ENCODE measurements at places on chromosomes 13 and 19.

GRCh38 chr19:18842166-18842565 lies 10.4 kb downstream of the UPF1 start:
- DNase-seq, result no peak
- peaks cover 49% of the 10 kb centered on the region for H3K4me1 ChIP-seq
- H3K27ac ChIP-seq, result no peak overlapping the region
- no peak overlapping the region for H3K4me3 ChIP-seq

DNA sequence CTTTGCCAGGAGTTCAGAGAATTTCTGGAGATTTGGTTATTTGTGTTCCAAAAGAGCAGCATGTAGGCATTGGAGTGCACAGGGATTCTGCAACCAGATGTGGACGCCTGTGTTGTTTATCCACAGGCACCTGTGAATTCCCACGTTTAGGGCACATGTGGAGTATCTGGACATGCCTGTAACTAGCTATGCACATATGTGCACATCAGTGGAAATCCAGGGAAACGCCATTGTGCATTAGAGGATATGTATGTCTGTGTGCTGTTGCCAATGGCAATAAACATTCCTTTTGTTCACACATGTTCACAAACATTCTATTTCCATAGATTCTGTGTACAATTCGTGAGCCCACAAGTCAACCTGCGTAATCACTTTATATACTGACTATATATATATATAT lies 34.7 kb downstream of the OLFM2 start:
- DNase-seq, result no peak
- H3K36me3 ChIP-seq, result peaks cover 3% of the 10 kb centered on the region
- H3K4me3 ChIP-seq, result no peak overlapping the region
- H3K4me1 ChIP-seq, result peaks cover 11% of the 10 kb centered on the region

- no peak overlapping the region for H3K27ac ChIP-seq
- H3K4me1 ChIP-seq, result no peaks in the 10 kb centered on the region
- no peaks in the 10 kb centered on the region for H3K27me3 ChIP-seq
- DNase-seq, result no peak
Measured at GRCh38 chr13:71325556-71325955, 541.4 kb downstream of the DACH1 start.

GRCh38 chr13:107395927-107396662 lies 819.2 kb downstream of the LIG4 start:
- H3K4me3 ChIP-seq, result no peak overlapping the region
- no peaks in the 10 kb centered on the region for H3K27me3 ChIP-seq
- no peaks in the 10 kb centered on the region for H3K4me1 ChIP-seq
- H3K36me3 ChIP-seq, result no peaks in the 10 kb centered on the region
- DNase-seq, result peak; percentile 35

DNA sequence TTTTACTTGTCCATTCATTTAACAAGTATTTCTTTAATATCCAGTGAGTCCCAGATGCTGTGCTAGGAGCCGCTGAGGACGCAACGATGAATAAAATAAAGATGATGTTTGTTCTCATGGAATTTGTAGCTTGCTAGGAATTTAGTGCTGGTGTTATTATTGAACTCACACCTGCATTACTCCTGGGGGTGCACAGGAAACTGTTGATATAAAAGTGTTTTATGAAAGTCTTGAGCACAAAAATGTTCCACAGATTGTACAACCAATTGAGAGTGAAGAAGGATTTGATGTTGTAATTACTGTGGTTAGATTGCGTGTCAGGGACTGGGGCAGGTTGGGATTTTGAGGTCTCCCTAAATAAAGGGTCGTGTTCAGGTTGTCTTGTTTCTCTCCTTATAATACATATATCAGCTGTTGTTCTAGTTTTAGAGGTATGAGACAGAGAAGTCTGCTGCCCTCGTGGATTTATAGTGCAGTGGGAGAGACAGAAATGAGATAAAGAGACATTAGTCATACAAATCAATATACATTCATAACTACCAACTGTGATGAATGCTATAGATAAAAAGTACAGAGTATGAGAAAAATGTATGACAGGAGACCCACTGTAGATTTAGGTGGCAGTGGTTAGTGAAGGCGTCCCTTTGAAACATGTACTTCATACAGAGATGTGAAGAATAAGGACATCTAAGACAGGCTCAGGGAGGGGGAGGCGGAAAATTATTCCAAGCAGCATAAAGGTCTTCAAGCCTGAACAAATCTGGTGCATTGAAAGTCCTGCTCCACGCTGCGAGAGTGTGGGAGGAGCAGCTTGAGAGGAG lies 11.3 kb downstream of the CACNG6 start:
- H3K4me1 ChIP-seq, result no peaks in the 10 kb centered on the region
- H3K4me3 ChIP-seq, result no peak overlapping the region
- H3K36me3 ChIP-seq, result no peaks in the 10 kb centered on the region

GRCh38 chr13:44514278-44514677 lies 61.9 kb downstream of the TSC22D1 start:
- no peak for DNase-seq
- H3K27me3 ChIP-seq, result no peaks in the 10 kb centered on the region
- peaks cover 4% of the 10 kb centered on the region for H3K36me3 ChIP-seq
- no peaks in the 10 kb centered on the region for H3K4me1 ChIP-seq
- no peak overlapping the region for H3K4me3 ChIP-seq

- H3K27ac ChIP-seq, result no peak overlapping the region
- H3K27me3 ChIP-seq, result no peaks in the 10 kb centered on the region
- peaks cover 17% of the 10 kb centered on the region for H3K4me1 ChIP-seq
- DNase-seq, result no peak
Measured at GRCh38 chr19:46733690-46734292, 12.1 kb upstream of the FKRP start.

GRCh38 chr13:25690582-25690981 lies 318.8 kb downstream of the ATP8A2 start:
- no peaks in the 10 kb centered on the region for H3K36me3 ChIP-seq
- no peak overlapping the region for H3K4me3 ChIP-seq
- peaks cover 11% of the 10 kb centered on the region for H3K4me1 ChIP-seq
- DNase-seq, result no peak
- no peak overlapping the region for H3K27ac ChIP-seq

DNA sequence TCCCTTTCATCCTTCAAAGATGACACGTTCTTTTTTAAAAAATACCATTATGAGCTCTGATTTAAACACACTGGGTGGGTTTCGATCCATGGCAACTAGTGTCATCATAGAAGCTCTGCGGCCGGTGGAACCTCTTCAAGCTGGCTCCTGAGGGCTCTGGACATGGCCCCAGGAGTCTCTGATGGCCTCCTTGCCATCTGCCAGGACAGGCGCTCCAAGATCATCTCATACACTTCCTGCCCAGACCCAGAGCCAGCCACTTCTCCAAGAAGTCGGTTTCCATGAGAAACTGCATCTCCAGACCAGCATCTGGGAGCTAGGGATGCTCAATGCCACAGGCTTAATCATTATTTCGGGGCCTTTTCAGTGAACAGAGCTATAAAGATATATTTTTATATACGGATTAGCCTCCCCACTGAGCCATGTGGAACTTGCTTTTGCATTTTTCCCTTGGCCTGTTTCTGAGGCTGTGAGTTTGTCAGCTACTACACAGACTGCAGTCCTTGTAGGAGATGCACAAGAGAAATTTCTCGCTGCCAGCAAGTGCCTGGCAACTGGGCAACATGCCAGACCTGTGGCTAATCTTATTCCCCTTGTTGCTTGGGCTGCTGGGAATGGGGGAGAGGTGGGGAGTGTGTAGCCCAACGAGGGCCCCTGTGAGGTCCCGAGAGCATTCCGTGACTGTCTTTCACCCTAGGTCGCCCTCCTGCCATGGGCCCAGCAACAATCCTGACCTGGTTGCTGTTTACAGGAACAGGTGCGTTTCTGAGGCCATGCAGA lies 15.9 kb downstream of the SUGP1 start:
- H3K4me3 ChIP-seq, result no peak overlapping the region
- no peak overlapping the region for H3K27ac ChIP-seq
- DNase-seq, result no peak
- H3K36me3 ChIP-seq, result peaks cover 92% of the 10 kb centered on the region
- no peaks in the 10 kb centered on the region for H3K27me3 ChIP-seq

DNA sequence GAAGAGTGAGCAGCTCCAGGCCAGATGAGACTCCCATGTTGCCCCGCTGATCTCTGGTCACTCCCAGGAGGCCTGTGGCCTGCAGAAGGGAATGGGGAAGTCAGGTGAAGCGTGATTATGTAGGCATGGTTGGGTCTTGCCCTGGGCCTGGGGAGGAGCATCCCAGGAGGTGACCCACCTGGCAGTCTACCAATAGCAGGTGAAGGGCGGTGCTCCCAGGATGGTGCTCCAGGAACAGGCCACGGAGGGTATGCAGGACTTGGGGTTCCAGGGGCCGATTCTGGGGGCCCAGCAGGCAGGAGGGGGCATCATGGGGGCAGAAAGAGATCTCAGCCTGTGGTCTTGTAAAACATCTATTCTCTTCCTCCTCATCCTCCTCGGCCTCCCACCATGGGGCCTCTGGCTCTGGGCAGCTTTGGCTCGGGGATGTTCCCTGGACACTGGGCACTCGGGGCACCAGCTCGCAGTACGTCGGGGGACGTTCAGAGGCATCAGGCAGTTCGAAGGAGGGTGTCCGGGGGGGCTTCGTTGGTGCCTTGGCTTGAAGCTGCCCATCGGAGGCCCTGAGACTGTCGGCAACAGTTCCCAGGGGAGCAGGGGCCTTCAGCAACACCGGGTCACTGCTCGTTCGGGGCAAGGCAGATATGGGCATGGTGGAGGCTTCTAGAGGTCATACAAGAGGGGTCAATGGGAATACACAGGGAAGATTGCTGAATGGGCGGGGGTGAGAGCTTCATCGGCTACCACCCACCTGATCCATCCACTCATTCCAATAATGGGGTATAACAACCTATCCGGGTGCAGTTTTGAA lies 12.4 kb downstream of the SH2D3A start:
- H3K4me3 ChIP-seq, result no peak overlapping the region
- peaks cover 10% of the 10 kb centered on the region for H3K27me3 ChIP-seq
- H3K27ac ChIP-seq, result no peak overlapping the region
- peaks cover 14% of the 10 kb centered on the region for H3K4me1 ChIP-seq
- no peak for DNase-seq
- peaks cover 23% of the 10 kb centered on the region for H3K36me3 ChIP-seq

DNA sequence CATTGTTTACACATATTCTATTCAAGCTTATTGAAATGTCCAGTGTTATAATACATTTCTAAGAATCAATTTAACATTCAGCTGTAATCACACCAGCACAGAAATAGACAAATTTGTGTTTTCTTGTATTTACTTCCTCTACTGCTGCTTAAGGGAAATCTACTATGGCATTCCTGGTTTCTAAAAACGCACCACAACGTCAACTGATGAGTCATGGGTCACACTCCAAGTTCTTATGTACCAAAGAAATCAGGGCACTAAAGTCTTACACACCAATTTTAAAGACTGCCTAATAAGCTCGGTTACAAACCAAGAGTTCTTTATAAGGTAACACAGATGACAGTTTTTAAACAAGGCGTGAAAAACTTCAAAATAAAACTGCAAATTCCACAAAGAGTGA lies 13.2 kb downstream of the LNX2 start:
- H3K4me1 ChIP-seq, result no peaks in the 10 kb centered on the region
- H3K27me3 ChIP-seq, result no peaks in the 10 kb centered on the region
- no peak for DNase-seq
- H3K36me3 ChIP-seq, result no peaks in the 10 kb centered on the region
- no peak overlapping the region for H3K27ac ChIP-seq

DNA sequence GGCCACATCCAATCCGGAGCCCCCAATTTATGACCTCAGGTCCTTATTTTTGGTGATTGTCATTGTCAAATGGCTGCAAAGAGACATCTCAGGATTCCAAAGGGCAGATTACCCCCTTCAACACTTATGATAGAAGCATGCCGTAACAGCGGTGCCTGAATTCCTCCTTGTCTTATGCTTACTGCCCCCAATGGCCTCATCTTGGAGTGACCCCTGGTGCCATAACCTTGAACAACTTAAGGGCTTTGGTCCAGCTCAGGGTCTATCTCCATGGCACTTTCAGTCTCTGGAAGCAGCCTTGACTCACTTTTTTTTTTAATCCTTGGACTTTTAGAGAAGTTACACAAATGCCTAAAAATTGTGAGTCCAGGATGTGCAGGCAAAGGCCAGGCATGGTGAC lies 171.6 kb upstream of the ZNF507 start:
- no peaks in the 10 kb centered on the region for H3K36me3 ChIP-seq
- no peak for DNase-seq
- H3K4me3 ChIP-seq, result no peak overlapping the region
- no peak overlapping the region for H3K27ac ChIP-seq

DNA sequence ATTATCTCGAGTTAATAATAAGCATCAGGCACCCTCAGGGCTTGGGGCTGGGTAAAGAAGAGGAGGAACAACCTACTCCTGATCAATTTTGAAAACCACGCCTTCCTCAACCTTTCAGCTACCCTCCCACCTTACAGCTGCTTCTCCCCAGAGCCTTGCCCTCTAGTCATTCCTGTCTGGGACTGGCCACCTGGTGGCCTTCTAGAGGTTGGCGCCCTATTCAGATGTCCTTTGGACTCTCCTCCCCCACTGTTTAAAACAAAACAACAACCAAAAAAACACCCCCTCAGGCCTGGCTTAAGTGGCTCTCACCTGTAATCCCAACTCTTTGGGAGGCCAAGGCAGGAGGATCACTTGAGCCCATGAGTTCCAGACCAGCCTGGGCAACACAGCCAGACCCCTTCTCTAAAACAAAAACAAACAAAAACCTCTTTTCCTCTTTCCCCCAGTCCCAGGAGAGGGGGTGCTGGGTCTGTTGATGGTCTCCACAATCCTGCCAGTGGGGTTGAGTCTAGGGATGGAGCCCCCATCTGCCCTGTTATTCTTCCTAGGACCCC lies 62.3 kb downstream of the CCDC70 start:
- no peak overlapping the region for H3K27ac ChIP-seq
- no peaks in the 10 kb centered on the region for H3K4me1 ChIP-seq
- no peaks in the 10 kb centered on the region for H3K27me3 ChIP-seq

DNA sequence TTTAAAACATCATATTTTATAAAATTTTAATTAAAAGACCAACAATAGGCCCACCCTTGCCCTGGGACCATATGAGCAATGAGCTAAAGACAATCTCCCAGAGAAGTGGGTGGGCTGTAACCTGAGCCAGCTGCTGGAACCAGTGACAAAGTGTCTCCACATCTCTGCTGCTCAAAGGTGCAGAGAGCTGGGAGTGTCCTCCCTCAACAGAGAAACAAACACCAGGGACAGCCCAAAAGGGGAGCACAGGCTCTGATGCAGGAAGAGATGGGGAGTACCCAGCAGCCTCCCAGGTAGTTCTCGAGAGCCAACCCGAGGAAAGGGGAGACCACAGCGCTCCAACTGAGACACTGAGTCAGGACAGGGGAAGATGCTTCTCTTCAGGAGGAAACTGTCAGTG lies 39.1 kb downstream of the DOCK9 start:
- DNase-seq, result no peak
- no peaks in the 10 kb centered on the region for H3K36me3 ChIP-seq
- H3K4me3 ChIP-seq, result no peak overlapping the region
- no peak overlapping the region for H3K27ac ChIP-seq
- no peaks in the 10 kb centered on the region for H3K27me3 ChIP-seq

- no peaks in the 10 kb centered on the region for H3K27me3 ChIP-seq
- no peak overlapping the region for H3K27ac ChIP-seq
- peaks cover 12% of the 10 kb centered on the region for H3K4me1 ChIP-seq
- no peak for DNase-seq
Measured at GRCh38 chr19:44823373-44823698, 14.4 kb downstream of the BCAM start.
